RWPE2 (cell line): ENCODE measurements at places on chromosomes 4 and X.
A peak's percentile ranks its signal among the peaks of the same experiment; 100 is the strongest.

GRCh38 chrX:65607070-65607742 is 60.2 kb upstream of the MSN start:
- DNase-seq, result no peak

DNA sequence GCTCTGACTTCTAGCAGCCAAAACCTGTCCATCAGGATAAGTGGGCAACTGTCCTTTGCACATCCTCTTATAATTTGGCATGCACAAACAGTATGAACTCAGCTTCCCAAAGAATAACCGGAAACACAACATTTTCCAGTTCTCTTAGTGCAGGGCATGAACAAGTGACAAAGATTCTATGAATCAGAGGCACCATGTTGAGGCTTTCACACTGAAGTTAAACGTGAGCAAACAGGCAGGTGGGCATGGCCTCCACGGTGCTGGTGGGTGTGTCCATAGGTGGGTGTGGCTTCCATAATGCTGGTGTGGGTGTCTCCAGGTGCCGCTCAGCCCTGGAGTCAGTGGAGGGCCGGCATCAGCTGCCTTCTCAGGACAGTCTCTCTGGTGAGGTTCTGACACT is 196.5 kb downstream of the SMIM20 start:
- DNase-seq, result no peak

DNA sequence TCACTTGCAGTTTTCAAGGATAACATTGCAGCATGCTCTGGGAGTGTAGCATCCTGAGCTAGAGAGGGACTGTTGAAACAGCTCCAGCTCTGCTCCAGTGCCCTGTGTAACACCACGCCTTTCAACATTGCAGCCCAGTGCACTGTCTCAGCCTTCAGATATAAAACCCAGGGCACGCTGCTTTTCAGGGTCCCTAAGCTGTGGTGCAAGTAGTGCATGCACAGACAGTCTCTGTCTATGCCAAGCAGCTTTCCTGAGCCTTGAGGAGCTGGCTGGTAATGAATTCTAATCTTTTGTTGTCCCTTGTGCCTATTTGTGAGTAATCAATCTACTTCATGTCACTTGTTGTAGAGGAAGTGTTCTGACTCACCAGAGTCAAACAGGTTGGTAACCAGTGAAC is 897.0 kb downstream of the ARAP2 start:
- DNase-seq, result no peak

DNA sequence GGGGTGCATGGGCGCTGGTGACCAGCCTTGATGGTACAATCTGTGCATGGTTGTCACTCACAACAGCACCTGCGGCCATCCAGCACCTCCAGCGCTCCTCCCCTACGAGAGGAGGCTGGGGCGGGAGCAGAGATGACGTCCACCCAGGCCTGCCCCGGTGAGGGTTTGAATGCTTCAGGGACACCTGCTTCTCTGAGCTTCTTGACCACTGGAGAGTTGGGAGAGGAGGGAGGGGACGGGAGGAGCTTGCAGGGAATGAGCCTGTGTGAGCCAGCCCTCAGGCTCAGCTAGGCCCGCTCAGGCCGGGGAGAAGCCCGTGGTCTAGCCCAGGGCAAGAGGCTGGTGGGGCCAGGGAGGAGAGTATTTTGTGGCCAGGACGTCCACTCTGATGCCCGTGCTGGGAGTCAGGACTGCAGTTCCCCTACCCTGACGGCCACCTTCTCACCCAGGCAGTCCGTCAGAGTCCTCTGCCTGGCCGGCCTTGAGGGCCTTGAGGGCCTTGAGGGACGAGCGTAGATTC is 59.2 kb downstream of the CPZ start:
- DNase-seq, result peak; percentile 42

GRCh38 chr4:108345862-108346817 is 177.4 kb upstream of the LEF1 start:
- DNase-seq, result no peak

- no peak for DNase-seq
These were observed 1192.1 kb upstream of the PRKX start for GRCh38 chrX:4905576-4905975.

DNA sequence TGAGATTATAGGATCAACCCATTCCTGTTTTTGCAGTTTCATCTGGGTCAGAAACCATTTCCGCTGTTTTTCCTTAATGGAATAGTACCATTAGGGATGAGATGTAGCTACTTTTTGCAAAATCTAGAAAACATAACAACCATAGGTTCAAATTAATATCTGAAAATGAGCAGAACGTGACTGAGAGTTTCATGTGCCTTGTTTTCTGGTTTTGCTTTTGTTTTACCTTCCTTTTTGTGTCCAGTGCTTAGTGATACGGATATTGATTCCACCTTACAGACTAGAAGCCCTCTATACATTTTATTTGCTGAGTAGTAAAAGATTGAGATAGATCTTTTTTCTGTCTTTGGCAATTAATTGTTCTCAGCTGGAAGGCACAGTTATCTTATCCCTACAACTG is 46.5 kb downstream of the SNX25 start:
- no peak for DNase-seq

- DNase-seq, result no peak
These were observed 78.9 kb upstream of the BMPR1B start for GRCh38 chr4:94678896-94679295.
